ENCODE measurements at places on chromosomes 12 and 14.

DNA sequence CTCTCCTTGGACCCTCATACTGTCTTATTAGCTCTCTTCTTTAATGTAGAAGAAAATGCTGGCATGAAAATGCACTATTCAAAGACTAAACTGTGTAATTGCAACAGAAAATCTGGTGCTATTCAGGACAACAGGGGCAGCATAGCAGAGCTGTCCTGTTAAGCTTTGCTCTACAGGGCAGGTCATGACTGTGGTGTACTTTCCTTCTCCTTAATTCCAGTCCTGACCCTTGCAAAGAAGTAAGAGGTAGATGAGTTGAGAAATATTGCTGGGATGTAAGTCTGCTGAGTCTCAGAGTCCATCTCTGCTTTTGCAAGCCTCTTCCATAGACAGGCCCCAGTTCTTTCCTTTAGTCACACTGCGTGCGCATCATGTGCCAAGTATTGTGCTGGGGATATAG lies 52.6 kb upstream of the STK38L start:
- no peak for DNase-seq

DNA sequence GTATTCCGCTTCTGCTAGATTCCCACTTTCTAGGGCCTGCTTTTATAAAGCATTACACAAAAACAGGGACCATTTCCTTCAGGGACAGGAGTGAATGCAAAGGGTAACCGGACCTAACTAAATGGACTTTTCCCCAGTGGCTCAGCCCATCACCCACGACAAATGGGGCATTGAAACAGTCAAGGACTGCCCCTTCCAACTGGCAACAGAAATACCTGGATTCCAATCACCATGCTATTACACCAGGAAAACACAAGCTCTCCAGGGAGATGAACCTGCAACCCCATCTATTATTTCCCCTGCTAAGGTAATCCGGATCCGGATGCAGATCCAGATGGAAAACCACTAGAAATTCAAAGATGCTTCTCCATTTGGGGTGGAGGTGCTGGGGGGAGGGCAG lies 1.0 kb downstream of the MPHOSPH9 start:
- peak; percentile 15 for DNase-seq

- DNase-seq, result no peak
These were observed 1537.4 kb downstream of the AACS start for GRCh38 chr12:126602612-126603011.

DNA sequence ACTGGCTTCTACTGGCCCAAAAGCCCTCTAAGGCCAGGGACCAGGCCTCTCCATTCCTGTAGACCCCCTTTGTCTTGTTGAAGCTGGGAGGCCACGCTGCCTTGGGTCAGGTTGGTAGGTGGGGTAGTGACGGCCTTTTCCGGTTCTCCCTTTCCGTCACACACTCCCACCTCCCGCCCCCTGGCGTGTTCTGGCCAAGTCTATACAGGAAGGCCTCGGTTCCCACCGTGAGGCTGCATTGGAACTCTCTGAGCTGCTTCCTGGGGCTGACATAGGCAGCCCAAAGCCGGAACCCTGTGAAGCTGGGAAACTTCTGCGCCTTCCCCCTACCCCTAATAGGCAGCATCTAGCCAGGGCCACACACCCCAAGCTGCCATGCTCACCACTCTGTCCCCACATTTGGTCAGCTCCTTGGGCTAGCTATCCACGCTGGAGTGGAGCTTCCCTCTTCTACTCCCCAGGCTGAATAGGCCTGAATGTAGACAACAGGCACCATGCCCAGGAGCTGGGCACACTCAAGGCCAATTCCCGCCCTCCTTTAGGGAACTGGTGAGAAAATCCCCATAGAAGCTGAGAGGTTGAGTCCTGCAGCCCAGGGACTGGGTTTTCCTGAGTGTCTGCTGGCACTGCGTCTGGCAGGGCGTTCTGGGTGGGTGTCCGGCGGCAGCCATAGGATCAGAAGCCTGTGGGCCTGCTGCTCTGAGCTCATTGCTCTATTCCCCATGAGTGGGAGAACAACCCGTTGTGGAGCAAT lies 35.7 kb downstream of the RIN3 start:
- DNase-seq, result no peak

DNA sequence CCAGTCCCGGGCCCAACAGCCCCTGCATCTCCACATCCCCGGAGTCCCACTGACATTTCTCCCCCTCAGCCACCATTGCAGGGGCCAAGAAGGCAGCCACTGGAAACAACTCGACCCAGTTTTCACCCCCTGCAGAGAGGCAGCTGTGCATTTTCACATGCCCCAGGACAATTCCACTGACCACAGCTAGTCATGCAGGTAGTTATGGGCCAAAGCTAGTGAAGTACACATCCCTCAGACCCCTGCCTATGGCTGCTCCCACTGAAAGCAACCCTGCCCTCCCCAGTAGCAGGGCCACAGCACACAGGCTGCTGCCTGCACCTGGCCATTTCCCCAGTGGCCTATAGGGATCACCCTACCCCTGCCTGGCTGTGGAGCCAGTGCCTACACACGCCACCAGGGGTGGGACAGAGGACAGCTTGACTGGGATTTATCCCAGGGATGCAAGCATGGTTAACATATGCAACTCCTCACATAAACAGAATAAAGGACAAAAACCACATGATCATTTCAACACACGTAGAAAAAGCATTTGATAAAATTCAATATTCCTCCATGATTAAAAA lies 154.0 kb downstream of the NDUFA12 start:
- DNase-seq, result no peak

DNA sequence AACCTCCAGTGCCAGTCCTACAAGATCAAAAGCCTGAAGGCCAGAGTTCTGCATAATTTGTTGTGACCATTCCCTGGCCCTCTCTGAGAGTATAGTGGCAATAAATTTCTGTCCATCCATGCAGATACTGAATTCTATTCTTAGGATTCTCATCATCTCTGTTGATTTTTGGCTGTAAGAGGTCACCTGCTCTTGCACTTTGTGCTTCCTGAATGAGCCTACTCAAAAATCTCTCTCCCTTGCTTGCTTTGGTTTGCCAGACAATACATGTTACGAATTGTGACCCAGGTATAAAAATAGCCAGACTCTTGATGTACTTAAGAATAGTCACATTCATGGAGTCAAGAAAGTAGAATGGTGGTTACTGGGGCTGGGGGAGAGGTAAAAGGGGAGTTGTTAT lies 16.7 kb downstream of the ZNF664 start:
- DNase-seq, result no peak

DNA sequence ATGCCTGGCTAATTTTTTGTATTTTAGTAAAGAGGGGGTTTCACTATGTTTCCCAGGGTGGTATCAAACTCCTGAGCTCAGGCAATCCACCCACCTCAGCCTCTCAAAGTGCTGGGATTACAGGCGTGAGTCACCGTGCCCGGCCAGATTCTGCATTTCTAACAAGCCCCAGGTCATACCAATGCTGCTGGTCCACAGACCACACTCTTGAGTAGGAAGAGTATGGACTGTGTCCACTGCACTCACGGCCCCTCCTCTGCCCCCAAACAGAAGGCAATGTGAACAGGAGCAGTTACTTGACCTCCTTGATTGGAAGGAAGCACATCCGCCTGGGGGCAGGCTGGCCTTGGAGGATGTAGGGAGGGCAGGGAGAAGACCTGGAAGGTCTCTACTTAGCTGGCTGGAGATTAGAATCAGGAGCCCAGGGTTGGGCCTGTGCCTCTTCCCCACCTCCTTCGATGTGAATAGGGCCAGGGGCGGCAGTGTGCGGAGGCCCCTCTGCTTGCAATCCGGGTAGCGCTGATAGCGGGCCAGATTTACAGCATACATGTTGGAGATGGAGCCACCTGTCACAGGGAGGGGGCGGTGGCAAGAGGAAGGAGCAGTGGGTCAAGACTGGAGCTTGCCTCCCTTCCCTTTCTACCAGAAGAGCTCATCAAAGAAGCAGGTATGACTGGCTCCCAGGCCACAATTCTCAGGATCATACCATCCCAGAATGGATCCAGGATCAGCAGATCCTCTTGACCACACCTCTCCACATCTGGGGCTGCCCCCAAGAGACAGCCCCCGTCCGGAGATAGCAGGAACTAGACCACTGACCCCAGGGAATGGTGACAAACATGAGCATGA lies 9.4 kb upstream of the ZNF740 start:
- no peak for DNase-seq

Data from hippocampal formation (tissue), 2 donors.